Naive thymus-derived CD8-positive, alpha-beta T cell (primary cell): ENCODE measurements at places on chromosomes 3 and 15. TPM values are rescaled to one million over a fixed set of nuclear protein-coding genes. Genes with fewer than 3 reads are reported as not detected.

Gene SH2D7
- total RNA-seq, result not detected

Gene SIAH2
- total RNA-seq, result 16.9 TPM

Gene GOLGA8O
- 3.3 TPM for total RNA-seq

Gene RTP3
- not detected for total RNA-seq

Gene LHFPL4
- not detected for total RNA-seq

Gene LRRK1
- total RNA-seq, result 0.78 TPM

Gene PLA2G4F
- total RNA-seq, result not detected

Gene CBLB
- total RNA-seq, result 108 TPM

Gene IQCH
- total RNA-seq, result 0.96 TPM

Gene RTP4
- total RNA-seq, result 7.6 TPM

Gene HCN4
- total RNA-seq, result not detected

Gene THOC7
- 52.2 TPM for total RNA-seq

Gene TICRR
- 0.16 TPM for total RNA-seq
